ENCODE measurements at places on chromosomes 6 and 20. TPM values are rescaled to one million over a fixed set of nuclear protein-coding genes. Genes with fewer than 3 reads are reported as not detected.

Gene HS3ST5
- polyA plus RNA-seq = 0.95 TPM

Gene GRIK2
- polyA plus RNA-seq = 13.4 TPM

Gene TMEM200A
- 26.4 TPM for polyA plus RNA-seq

Gene ECHDC1
- polyA plus RNA-seq = 89.5 TPM

Gene SRMS
- 0.30 TPM for polyA plus RNA-seq

Gene IL17F
- 0.27 TPM for polyA plus RNA-seq

Gene KCNK16
- not detected for polyA plus RNA-seq

All from left renal cortex interstitium (tissue), 4 donors.